SK-N-MC (cell line): ENCODE measurements at places on chromosomes 1 and 21.

DNA sequence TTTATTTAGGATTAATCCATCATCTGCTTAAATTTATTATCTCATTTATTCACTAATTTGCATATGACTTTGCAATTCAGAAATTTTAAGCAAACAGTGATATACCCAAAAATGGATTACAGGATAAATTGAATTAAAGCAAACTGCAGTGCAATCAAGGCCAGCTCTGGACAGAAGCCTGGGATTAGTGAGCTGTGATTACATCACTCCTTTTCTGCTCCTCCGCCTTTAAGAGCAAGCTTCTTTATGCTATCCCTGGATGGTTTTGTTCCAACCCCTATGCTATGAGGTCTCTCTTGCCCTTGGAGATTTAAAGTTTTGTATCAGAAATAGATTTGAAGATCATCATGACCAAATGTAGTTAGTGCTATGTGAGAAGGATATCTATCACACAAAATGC, 32.6 kb downstream of the GPR52 start:
- DNase-seq = no peak

- no peak for DNase-seq
Observed at GRCh38 chr21:28391938-28392849, 600.5 kb downstream of the LTN1 start.

GRCh38 chr21:42704861-42705260, 51.4 kb downstream of the PDE9A start:
- DNase-seq = no peak

DNA sequence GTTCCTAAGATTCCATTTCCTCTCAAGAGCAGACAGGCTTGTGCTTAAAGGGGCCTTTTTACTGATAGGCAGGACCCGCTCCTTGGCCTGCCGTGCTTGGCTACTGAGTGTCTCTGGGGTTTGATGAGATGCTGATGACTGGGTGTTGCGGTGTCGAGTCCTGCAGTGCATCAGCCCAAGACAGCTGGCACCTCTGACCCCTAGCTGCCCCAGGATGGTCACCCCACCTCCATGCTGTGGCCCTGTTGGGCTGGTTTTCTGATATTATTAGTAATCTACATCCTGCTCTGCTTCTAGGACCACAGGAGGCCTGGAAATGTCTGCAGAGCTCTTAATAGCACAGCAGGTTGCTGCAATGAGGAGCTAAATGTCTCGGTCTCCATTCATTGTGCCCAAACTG, 28.7 kb downstream of the LRRC71 start:
- no peak for DNase-seq

GRCh38 chr1:35452106-35452774, 105.0 kb downstream of the KIAA0319L start:
- DNase-seq = peak; percentile 58

DNA sequence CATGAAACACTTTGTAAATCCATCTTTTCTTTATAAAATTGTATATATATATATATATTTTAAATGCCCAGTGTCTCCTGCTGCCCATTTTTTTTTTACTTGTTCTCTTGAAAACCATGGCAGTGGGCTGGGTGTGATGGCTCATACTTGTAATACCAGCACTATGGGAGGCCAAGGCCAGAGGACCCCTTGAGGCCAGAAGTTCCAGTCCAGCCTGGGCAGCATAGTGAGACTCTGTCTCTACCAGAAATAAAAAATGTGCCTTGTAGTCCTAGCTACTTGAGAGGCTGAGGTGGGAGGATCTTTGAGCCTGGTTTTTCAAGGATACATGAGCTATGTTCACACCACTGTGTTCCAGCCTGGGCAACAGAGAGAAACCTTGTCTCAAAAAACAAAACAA, 62.2 kb downstream of the HS2ST1 start:
- DNase-seq = no peak

- no peak for DNase-seq
Observed at GRCh38 chr1:114130846-114131525, 22.7 kb downstream of the SYT6 start.

DNA sequence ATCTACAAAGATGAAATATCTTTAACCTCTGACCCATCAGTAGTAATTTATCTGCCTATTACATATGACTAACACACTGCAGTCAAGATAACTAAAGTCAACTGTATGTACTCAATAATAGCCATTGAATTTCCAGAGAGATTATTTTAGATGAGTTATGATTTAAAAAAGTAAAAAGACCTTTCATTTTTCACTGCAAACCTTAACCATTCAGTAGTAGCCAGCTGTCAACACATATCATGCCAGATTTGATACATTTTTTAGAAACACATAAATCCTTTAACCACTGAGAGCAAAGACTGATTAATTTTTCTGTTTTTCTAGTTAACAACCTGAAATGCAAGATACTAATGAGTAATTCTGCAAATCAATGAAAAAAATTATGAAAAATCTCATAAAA, 31.0 kb downstream of the PALMD start:
- no peak for DNase-seq

DNA sequence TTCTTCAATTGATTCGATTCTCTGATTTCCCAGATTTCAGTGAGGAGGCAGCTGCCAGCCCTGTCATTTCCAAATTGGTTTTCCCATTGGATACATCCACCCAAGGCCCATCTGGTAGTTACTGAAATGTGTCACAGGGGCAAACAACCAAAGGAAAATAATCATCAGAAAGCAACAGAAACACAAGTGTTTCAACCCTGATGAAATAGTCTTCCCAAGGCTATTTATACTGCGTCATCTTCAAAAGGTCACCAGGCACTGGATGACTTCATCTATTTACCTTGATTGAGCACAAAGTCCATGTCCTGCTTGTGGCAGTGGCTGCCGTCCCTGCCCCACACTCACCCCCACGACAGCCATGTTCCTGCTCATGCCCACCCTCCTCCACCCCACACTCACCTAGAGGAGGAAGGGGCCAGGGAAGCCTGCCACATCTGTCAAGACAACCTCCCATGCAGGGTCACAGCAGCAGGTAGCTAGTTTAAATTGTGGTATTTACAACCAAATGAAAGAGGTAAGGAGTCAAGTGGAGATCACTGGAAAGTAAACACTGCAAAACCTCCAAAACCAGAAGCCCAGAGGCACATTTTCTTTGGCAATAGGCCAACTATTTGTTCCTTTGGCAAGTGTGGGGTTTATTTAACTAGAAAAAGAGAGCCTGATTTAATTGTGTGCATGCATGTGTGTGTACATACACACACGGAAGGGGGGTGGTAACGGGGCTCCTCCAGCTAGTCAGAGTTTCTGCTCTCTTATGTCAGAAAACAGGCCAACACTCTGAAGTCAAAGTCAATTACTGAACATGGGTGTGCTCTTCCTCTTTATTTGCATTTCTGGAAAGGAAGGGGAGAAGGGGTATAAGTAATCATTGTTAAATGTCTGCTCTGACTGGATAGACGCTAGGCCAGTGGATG, 49.5 kb upstream of the RAB4A start:
- DNase-seq = no peak

DNA sequence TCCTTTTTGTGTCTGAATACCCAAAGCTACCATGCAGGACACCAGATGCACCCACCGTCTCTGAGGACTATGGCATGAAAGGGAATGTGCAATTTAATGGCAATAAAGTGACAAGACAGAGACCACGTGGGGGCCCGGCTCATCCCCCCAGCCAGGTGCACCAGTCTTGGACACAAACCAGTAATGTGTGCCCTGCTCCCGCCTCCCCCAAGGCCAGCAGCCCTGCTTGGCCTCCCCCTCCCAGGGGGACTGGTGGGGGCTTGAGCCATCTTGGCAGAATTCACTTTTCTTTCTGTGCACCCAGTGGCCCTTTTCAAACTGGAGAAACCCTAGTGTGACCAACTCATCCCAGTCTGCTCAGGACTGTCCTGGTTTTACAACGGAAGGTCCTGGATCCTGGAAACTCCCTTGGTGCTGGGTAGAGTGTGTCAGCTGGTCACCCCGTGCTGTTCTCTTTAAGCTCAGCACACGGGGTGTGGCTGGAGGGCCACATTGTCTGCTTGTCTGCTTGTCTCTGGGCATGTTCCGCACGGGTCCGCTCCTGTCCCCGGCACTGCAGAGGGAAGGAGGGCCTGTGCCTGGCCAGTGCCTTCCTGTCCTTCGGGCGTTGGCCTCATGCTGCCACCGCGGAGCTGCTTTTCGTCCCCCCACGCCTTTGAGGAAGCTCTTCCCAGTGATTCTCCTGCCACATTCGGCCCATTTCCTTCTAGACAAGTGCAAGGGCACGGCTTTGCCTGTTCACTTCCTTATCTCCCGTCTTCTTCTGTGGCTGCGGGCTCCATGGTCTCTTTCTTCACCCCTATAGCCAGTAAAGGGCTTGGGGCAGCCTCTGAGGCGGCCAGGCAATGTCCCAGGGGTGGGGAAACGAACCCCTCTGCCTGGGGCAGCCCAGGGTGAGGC, 45.8 kb upstream of the TTC34 start:
- DNase-seq = no peak

DNA sequence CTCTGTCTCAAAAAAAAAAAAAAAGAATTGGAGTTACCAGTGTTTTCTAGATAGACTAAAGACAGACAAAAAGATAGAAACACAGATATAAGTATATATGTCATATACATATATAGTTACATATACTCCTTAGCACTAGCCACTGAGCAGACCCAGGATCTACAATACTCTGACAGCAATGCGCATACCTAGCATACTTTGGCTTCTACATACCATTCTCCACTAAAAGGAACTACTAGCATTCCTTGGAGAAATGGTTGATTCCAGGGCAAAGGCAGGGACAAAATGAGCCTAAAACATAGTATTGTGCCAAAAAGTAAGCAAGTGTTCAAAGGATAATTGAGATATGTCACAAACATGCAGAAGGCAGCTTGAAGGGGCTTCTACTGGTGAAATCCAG, 22.7 kb downstream of the SYNJ1 start:
- no peak for DNase-seq

DNA sequence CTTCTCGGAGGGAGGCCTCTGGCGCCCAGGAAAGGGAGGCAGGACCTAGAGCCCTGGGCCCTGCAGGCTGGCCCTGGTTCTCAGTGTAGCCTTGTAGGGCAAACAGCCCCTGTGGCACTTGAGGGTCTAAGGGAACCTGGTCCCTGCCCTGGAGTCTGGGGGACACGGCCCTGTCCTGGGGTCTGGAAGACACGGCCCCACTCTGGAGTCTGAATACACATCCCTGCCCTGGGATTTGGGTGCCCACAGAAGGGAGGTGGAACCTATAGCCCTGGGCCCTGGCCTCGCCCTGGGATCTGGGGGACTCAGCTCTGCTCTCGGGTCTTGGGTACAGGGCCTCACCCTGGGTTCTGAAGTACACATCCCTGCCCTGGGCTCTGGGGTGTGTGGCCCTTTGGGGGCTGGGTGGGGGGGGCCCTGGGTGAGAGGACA, 97.9 kb downstream of the OBSCN start:
- no peak for DNase-seq

DNA sequence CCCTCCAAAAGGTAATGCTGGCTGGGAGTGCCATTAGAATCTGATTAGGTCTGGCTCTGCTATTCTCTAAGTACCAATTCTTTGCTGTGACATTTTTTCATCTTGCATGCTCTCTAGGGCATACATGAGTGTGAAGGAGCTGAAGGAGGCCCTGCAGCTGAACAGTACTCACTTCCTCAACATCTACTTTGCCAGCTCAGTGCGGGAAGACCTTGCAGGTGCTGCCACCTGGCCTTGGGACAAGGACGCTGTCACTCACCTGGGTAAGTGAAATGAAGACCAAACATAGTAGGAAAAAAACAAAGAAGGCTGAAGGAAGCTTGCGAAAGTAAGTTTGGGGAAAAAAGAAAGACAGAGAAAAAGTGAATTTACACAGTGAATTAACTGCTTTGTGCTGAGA, 207.9 kb downstream of the PAPPA2 start:
- DNase-seq = no peak

- DNase-seq = no peak
Observed at GRCh38 chr1:229339520-229339919, 3.3 kb downstream of the CCSAP start.

DNA sequence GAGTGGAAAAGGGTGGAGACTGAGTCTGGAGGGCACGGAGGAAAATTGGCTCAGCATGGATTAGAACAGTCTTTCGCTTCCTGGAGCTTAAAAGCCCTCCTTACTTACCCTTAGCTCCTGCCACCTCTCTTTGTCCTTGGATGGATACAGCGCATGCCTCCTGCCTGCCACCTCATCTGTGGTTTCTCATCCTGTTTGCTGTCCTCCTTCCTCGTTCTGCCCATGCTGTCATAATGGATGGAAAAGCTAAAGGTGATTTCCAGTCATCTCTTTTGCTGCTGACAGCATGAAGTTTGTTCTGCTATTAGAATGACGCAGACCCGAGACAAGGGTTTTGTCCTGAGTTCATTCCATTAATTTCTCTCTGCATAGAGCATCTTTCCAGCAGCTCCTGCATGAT, 425.9 kb downstream of the KIF26B start:
- DNase-seq = no peak

DNA sequence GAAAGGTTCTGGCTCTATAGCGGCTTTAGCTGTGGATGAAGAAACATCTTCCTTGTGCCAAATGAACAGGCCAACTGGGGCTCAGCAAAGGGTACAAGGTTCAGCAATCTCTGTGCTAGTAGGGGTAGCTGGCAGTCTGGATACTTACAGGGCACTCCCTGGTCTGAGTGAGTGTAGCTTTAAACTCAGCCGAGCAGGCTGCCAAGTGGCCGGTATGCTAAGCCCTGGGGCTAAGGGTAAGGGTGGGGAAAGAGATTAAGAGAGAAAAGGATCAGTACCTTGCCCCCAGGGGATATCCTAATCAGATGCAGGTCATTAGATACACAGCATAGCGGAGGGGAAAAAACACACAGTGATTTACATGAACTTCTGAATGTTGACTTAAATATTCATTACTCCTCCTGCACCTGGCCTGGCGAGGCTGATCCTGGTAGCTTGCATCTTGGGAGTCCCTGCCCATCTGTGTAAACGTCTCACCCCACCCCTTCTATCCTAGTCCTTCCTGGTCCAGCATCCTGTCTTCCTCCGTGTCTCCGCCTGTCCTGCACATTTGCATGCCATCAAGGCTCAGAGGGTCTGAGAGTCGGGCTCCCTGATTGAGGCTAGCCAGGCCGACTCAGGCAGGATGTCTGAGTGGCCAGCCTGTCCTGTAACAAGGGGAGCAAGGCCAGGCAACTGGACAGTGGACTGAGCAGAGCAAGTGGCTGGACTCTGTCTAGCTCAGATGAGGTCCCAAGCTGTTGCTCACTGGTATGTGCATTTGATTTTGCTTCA, 39.5 kb upstream of the CNTN2 start:
- no peak for DNase-seq
